Fibroblast of skin of left biceps (primary cell): ENCODE measurements at places on chromosomes 16 and 17.

DNA sequence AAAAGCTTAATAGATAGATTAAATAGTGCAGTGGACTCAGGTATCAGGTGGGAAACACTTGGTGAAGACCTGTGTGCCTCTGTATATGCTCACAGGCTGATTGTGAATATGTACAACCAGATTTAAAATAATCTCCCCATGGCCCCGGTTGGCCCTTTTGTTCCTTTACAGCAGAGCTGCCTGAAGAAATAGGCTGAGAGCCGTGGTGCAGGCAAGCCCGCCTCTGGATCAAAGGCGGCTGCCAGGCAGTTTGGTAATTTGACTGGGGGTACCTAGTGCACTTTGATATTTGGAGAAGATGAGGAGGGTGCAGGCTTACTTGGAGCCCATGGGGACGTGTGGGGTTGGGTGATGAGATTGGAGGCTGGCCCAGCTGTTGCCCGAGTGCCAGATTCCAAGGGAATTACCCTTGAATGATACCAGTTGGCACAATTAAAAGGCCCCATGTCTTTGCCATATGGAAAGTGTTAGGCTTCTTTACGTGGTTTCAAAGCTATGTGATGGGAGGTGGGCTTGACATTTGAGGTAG, 5.0 kb downstream of the NKD1 start:
- no peak for DNase-seq

DNA sequence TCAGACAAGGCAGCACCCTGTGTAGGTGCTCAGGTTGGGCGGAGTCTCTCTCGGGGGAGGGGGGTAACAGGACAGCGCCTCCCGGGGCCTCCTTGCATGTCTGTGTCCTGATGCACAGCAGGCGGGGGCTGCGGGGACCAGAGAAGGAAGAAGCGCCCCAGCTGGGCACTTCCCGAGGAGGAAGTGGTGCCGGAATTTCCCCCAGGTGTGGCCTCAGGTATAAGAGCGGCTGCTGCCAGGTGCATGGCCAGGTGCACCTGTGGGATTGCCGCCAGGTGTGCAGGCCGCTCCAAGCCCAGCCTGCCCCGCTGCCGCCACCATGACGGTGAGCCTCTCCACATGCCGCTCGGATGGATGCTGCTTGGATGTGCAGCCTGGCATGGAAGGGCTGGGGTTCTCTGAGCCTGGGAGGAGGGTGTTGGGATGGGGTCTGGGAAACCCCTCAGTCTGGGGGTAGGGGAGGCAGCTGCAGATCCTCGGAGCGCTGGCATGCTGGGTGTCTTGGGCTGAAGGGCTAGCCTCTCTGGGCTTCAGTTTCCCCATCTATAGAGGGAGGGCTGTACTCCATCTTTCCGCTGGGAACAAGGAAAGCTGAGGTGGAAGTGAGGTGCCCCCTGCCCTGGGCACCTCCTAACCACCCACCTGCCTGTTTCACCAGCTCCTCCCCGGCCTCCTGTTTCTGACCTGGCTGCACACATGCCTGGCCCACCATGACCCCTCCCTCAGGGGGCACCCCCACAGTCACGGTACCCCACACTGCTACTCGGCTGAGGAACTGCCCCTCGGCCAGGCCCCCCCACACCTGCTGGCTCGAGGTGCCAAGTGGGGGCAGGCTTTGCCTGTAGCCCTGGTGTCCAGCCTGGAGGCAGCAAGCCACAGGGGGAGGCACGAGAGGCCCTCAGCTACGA, at the start of gene IL17C:
IL17C (plus strand) TSS at position 250 of the 908 bp plus-strand sequence; CDS start at position 320, 70 bp downstream.
- no peak for DNase-seq

- DNase-seq: no peak
Observed at GRCh38 chr16:81846105-81846504, 67.0 kb downstream of the PLCG2 start.

GRCh38 chr17:55282741-55283140, 18.0 kb downstream of the HLF start:
- DNase-seq: no peak

GRCh38 chr17:44830359-44831288, 537 bp upstream of the GJC1 start:
- no peak for DNase-seq

- no peak for DNase-seq
Observed at GRCh38 chr16:29028457-29029167, 43.8 kb downstream of the LAT start.

- DNase-seq: no peak
Observed at GRCh38 chr17:42518755-42519545, 17.1 kb upstream of the NAGLU start.

DNA sequence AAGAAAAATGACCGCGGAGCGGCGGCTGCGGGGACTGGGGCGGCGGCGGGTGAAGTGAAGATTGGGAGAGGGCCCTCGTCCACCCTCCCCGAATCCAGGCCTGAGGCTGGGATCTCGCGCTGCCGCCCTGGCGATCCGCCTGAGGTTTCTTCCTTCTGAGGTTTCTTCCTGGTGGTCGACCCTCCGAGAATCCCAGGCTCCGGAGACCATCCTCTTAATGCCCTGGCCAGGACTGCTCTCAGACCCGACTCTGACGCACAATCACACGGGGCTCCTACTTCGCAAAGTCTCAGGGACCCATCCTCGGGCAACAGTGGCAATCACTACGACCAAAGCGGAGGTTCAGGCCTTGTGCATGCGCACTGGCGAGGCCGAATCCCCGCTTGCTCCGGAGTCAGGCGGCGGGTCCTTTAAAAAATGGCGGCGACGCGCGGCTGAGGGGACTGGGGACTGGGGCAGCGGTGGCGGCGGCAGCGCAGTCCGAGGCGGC, 18.0 kb upstream of the KCNJ18 start:
- no peak for DNase-seq

DNA sequence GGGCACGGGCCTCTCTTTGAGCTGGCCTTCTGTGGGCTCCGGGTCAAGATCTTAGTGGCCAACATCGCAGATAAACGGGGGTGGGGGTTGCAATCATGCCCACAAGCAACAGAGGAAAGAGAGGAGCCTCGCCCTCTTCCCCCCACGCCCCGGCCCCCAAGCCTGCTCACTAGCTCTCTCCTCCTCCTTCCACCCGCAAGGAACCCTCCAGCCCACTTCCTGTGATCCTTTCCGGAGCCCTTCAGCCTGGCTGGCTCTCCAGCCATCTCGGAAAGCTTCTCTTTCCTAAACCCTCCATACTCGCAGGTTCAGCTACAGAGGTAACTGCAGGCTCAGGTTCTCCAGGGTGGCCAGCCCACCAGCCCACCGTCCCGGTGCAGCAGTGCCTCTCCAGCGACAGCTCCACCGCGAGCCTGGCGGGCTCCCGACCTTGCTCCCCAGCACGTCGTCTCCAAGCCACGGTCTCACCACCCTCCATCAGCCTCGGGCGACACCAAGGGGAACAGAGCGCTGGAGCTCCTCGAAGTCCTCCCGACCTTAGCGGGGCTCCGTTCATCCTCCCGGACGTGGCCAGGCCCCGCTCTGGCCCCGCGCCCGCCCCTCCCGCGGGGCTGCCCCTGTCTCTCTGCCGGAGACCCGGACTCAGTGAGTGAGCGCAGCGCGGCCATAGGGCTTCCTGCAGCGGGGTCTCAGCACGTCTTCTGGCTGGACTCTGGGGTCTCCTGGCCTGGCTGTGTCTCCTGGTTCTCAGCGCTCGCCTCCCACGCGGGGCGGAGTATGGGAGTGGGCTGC, 12.9 kb upstream of the ODF4 start:
- DNase-seq: no peak

- DNase-seq: no peak
Observed at GRCh38 chr17:39845052-39845846, 18.9 kb downstream of the IKZF3 start.

- no peak for DNase-seq
Observed at GRCh38 chr16:79267781-79268180, 332.8 kb downstream of the MAF start.

DNA sequence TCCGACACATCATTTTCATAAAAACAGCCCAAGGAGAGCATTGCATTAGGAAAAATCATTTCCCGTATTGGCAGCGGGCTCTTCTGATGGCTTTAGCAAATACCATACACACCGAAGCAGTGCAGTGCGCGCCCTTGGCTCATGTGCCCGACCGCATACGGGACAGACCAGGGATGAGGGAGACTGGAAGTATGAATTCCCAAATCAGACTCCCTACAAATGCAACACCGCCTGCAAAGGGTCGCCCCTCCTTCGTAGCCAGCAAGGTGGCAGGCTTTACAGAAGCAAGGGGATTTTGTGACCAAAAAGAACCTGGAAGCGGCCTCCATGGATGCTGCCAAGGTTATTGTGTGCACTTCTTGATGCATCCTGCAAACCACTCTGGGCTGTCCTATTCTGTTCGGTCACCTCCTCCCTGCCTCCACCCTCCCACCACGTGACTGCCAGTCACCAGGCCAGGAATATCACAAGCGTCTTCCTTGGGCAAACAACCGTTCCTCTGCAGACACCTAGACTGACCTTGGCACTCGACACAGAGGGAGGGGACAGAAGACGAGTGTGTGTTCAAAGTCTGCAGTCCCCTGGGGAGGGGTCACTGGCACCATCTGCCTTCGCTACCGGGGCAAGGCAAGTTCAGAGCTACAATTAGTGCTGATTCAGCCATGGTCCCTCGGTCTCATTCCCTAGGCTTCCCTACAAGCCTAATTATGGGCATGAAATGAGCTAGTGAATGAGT, 460.4 kb downstream of the SLC39A11 start:
- DNase-seq: no peak

DNA sequence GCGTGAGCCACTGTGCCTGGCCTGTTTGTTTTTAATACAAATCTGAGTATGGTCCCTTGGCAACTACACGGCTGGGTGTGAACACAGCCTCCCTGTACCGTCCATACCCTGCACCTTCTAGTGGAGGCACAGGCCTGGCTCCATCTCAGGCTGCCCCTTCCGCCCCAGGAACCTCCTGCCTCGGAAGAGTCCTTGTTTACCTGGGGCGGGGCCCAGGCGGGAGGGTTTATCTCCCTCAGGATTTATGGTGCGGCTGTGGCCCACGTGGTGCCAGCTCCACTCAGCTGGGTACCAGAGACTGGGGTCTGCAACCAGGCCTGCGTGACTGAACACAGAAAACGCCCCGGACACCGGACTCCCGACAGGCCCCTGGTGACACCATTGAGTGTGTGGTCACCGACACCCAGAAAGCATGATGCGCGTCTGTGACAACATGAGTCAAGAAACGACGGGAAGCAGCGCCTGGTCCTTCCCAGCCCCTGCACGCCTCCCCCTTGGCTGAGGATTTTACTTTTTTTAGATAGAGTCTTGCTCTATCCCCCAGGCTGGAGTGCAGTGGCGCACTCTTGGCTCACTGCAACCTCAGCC, 19.0 kb downstream of the UNKL start:
- DNase-seq: no peak

- no peak for DNase-seq
Observed at GRCh38 chr16:4866586-4866985, 19.3 kb downstream of the UBN1 start.

DNA sequence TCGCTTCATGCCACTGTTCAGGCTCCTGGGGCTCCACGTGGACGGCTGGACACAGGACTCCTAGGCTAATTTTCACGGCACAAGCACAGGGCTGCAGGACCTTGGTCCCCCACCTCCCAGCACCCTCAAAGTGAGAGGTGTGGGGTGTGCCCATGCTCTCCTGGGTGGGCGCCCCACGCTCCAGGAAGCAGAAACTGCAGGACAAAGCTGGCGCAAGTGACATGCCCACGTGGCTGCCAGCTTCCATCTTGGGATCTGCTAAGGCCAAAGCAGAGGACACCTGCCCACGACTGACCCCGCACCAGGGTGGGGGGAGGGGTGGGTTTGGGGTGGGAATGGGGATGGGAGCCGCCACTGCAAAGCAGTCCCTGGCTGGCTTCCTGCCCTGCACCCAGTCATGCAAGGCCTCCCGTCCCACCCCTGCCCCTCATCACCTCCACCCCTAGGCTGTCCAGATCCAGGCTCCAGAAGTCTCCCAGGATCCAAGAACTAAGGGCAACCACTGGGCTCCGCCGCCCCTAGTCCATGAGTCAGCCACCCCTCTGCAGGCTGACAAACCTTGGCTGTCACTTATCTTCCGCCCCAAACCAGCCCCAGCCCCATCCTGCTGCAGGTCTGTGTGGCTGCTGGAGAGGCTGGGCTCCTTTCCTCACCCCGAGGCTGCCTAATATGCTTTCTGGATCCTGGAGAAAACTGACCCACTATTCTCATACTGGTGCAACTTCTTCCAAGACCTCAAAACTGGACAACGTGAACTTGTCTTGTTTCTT, 11.1 kb downstream of the USP6 start:
- DNase-seq: no peak

- DNase-seq: no peak
Observed at GRCh38 chr17:38701504-38702165, 3.4 kb upstream of the MLLT6 start.

GRCh38 chr16:52494145-52494544, 52.8 kb downstream of the TOX3 start:
- no peak for DNase-seq

GRCh38 chr17:16255481-16255921, 38.5 kb downstream of the PIGL start:
- no peak for DNase-seq

DNA sequence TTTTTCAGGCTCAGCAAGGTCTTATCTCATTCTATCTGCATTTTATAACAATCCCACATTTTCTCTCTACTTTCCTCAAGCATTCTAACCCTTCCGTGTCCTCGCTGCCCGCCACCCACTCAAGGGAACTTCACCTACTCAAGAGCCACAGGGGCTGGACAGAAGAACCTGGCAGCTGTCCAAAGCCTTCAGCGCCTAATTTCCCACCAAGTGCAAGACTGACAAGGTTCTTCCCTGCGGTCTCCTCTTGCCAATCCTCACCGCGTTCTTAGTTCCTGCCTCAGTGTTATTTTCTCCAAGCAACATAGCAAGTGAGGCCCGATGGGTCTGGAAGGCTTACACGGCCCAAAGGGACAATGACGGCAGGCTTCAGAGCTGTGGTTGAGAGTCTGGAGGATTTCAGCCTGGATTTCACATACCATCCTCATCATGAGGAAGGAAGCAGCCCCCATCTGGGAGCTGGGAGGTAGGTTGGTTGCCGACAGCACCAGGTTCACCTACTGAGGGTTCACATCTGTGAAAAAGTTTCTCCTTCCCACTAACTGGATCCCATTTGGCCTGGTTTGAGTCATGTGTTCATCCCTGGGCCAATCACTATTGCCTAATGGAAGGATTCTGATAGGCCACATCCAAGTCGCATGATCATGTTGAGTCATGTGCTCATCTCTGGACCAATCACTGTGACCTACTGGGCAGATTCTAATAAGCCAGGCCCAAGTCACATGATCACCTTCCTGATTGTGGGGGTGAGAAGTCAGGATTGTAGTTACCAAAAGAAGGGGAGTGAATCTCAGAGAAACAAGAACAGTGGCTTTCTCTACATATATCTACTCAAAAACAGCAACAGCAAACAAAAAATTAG, 108.2 kb downstream of the N4BP1 start:
- no peak for DNase-seq

DNA sequence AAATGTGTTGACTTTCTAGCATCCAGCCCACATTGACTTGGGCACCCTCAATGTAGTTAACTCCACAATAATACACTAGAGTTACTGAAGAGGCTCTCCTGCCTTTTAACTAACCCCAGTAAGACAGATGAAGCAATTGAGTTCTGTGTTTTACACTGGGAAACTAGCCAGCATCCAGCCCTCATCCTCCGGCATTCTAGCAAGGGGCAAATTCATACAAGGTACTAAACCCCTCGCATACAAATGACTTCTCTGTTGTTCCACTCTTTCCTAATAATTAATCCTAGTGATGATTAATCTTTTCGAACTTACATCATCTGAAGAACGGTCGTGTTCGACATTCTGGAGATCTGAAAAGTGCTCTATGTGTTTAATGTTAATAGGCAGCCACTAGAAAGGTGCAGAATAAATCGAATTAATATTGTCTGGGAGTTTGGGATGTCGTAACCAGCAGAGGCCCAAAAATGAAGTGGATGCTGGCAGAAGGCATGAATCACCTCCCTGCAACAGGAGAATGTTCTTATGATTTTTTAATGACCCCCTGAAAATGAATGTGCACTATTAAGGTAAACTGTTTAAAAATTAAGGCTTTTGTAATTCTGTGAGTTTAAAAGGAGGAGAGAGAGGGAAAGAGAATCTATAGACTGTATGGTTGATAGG, 249.4 kb downstream of the SNX29 start:
- no peak for DNase-seq
